ENCODE measurements at places on chromosomes 16 and 17. TPM values are rescaled to one million over a fixed set of nuclear protein-coding genes. Genes with fewer than 3 reads are reported as not detected.

The ADAMTS18 gene
- total RNA-seq, result not detected

The NOXO1 gene
- 5.0 TPM for total RNA-seq

The CYGB gene
- 7.0 TPM for total RNA-seq

The SLC16A6 gene
- 0.85 TPM for total RNA-seq

The AGRP gene
- total RNA-seq, result 1.5 TPM
